Aorta (tissue), 5 donors: ENCODE measurements at places on chromosomes 5 and 9.
A peak's percentile ranks its signal among the peaks of the same experiment; 100 is the strongest.

DNA sequence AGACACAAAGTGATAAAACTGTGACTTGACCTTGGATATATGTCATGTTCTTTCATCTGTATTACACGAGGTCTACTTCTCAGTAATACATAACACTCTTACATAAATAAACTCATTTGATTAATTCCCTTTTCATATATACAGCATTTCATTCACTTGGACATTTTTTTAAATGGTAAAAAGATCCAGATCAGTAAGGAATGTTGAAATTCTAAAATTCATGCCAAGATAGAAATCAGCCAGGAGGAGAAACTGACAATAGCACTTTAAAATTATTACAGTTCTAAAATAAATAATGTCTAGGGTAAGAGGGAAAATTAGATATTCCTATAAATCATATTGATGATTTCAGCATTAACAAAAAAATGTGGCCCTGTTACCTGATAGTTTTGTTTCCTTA is 46.2 kb upstream of the POU5F2 start:
- no peak for DNase-seq

DNA sequence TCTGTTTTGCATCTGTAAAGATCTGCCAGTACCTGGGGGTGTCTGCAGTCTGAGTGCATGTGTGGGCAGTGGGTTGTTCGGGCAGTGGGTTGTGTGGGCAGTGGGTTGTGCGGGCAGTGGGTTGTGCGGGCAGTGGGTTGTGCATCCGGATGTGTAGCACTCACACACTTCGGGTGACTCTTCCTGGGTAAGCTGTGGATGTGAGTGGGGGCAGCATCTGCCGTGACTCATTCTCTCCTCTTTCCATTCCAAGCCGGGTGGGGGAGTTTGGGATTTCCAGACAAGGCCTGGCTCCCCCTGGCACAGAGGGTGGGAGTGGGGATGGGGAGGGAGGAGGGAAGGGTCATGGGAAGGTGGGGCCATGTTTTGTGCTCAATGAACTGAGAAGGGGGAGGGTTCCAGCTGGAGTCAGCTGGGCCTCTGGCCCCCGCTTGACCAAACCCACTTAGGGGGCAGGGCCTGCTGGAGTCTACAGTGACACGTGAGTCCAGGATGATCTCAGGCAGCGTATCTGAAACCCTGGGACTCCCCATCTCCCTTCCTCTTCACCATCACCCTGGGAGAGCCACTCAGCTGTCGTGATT is 8.3 kb downstream of the CRB2 start:
- DNase-seq = no peak

- DNase-seq = no peak
These were observed 472.9 kb downstream of the PRELID2 start for GRCh38 chr5:145362266-145362665.

DNA sequence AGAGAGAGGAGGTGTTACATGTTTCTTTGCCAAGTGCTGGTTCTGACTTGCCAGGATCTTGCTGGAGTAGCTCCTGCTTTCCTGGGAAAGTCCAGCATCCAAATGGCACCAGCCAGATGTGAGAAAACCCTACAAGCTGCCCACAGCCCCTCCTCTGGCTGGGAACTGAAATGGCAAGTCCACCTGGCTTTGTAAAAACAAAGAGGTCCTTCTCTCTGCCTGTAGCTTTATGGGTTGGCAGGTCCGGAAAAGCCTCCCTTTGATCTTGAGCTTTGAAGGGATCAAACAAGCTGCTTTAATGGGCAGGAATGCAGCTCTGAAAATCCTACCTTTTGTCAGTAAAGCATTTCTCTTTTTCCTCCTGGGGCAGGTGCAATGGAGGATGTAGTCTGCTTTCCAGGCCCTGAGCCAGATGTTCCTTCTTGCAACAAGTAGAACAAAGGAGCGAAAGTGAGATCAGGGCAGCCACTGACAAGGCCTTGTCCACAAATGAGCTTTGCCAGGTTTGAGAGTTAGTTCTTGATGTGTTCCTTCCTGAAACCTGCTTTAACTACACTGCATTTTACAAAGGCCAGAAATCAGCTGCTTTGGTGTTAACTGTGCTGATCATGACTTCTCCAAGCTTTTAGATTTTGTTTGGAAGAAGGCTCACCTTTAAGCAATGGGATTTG is 456.7 kb downstream of the ZNF608 start:
- DNase-seq = no peak

- DNase-seq = no peak
These were observed 36.5 kb downstream of the ARHGEF37 start for GRCh38 chr5:149617760-149618306.

DNA sequence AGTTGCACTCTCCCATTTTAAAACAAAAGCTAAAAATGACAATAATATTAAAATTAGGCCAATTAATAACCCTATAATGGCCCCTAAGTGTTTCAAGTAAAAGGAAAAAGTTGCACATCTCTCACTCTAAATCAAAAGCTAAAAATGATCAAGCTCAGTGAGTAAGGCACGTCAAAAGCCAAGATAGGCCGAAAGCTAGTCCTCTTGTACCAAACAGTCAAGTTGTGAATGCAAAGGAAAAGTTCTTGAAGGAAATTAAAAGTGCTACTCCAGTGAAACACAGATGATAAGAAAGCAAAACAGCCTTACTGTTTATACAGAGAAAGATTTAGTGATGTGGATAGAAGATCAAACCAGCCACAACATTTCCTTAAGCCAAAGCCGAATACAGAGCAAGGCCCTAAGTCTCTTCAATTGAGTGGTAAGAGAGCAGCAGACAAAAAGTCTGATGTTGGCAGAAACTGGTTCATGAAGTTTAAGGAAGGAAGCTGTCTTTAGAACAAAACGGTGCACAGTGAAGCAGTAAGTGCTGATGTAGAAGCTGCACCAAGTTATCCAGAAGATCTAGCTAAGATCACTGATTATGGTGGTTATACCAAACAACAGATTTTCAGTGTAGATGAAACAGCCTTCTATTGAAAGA is 144.1 kb upstream of the ACOT12 start:
- DNase-seq = no peak

GRCh38 chr5:856531-857425 is 6.0 kb upstream of the ZDHHC11 start:
- DNase-seq = no peak

GRCh38 chr5:73426034-73426433 is 22.5 kb downstream of the FOXD1 start:
- DNase-seq = no peak

- no peak for DNase-seq
These were observed 36.0 kb upstream of the GLIPR2 start for GRCh38 chr9:36100532-36100931.

GRCh38 chr5:78992146-78992545 is 7.0 kb upstream of the ARSB start:
- DNase-seq = no peak

DNA sequence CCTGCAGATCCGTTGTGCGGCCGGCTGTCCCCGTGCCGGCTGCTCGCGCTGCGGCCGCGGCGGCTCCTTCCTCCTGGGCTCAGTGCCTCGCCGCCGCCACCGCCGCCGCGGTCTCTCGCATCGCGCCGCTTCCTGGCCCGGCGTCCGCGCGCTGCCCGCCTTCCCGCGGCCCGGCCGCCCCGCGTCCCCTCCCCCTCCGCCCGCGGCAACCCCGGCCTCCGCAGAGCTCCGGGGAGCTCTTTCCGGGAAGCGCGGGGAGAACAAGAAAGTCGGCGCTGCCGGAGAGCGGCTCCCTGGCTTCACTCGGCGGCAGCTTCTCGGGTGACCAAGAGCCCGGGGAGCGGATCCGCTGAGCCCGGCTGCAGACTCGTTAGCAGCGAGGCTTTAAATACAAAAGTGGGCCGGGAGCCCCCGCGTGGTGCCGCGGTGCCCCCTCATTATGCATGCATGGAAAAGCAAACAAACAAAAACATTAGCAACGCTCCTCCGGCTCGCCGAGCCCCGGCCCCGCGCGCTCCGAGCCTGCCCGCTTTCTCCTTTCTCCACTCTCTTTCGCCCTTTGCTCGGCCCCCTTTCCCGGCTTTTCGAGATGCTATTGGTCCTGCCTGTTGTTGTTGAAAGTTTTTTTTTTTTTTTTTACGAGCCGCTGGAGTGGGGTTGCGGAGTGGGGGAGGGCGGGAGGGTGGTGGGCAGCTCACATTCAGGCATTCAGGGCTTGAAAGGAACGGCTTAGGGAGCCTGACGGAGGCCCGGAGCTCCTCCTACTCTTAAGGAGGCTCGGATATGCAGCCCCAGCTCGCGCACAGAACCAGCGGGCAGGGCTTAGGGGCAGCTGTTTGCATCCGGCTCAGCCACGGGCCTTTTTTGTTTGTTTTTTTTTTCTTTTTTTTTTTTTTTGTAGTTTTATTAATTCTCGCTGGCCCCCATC is at the start of gene GAS1:
Gene GAS1, minus strand, starts transcription at position 361 of the 928 bp plus-strand sequence. CDS start 727 bp downstream, outside the sequence.
- DNase-seq = peak; percentile 91

GRCh38 chr9:136309101-136309801 is 5.4 kb upstream of the CCDC187 start:
- no peak for DNase-seq

DNA sequence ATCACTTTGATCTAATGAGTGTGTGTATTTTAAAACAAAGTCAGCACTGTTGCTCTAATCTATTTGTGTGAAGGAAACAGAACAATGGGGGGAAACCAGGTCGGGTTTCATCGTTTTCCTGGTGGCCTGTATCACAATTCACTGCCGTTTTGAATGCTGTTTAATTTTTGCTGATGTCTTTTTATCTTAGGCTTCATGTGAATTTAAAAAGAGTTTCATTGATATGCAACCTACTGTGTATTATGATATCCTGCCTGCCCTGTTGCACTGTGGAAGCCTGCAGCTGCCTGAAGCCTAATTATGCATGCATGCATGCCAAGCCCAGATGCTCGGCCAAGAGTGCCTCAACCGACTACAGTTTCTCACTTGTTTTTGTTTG is 307.5 kb downstream of the ZNF608 start:
- no peak for DNase-seq

GRCh38 chr5:35854248-35854647 is 2.4 kb upstream of the IL7R start:
- DNase-seq = no peak

- DNase-seq = peak; percentile 50
These were observed 30.6 kb upstream of the IL33 start for GRCh38 chr9:6184749-6185645.

DNA sequence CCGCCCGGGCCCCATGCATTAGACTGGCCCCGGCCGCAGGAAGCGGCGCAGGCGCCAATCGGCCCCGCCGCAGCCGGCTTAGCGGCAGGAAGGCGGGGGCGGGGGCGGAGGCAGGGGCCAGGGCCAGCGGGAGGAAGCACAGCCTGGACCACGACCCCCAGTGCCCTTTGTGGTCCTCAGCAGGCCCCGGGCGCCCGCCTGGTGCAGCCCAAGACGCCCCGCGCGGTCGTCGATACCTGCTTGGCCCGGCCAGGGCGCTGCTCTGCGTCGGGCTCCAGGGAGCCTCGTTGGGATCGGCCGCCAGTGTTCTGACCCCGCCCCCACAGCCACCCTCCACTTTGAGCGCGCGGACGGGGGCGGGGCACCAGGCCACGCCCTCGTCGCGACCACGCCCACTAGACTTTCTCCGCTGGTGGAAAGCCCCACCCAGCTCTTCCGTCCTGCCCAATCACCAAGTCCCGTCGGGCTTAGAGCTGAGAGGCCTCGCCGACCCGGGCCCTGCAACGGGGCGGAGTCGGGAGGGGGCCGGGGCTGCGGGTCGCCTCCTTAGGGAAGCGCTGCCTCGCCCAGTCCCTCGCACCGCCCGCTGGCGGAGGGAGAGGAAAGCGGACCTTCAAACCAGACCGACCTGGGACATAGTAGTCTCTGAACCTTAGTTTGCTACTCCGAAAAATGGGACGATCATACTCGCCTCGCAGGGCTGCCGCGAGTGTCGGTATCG is at the start of gene PDLIM7:
Gene PDLIM7, minus strand, starts transcription at position 313 of the 721 bp plus-strand sequence. CDS start 1,092 bp downstream, outside the sequence.
- peak; percentile 98 for DNase-seq

GRCh38 chr5:90519081-90519480 is 10.3 kb downstream of the LYSMD3 start:
- no peak for DNase-seq
